Chondrocyte (in vitro differentiated cells): ENCODE measurements at places on chromosomes 2 and 18. TPM values are rescaled to one million over a fixed set of nuclear protein-coding genes. Genes with fewer than 3 reads are reported as not detected.

GRCh38 chr2:174859563-174860169, 95.4 kb upstream of the CHRNA1 start:
- H3K36me3 ChIP-seq, result no peaks in the 10 kb centered on the region
- H3K27me3 ChIP-seq, result no peaks in the 10 kb centered on the region
- H3K4me1 ChIP-seq, result peaks cover 7% of the 10 kb centered on the region
- no peak overlapping the region for H3K4me3 ChIP-seq

GRCh38 chr18:48408727-48409590, at the start of gene ZBTB7C:
Gene ZBTB7C, minus strand, starts transcription at chr18:48409383.
- peaks cover 42% of the 10 kb centered on the region for H3K27me3 ChIP-seq
- H3K36me3 ChIP-seq, result no peaks in the 10 kb centered on the region
- H3K4me3 ChIP-seq, result peak within 1 kb of the TSS; percentile 73
- peaks cover 36% of the 10 kb centered on the region for H3K4me1 ChIP-seq

DNA sequence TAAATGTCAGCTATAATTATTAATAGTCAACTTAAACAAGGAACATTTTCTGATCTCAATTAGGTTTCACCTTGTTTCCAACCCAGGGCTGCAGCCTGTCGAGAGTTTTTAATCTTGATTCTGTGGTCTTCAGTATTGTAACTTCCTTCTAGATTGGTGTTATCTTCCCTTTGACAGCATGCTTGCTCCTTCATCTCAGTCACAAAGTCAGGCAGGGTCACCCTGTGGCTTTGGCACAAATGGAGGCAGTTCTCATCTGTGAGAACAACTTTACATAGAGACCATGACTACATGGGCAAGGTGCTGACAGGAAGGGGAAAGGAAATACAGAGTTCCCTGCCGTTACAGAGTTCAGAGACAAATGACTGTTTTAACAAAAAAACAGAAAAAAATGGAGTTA, 50.5 kb downstream of the HNRNPLL start:
- H3K36me3 ChIP-seq, result peaks cover 10% of the 10 kb centered on the region
- no peak overlapping the region for H3K27ac ChIP-seq
- H3K27me3 ChIP-seq, result no peaks in the 10 kb centered on the region
- no peak overlapping the region for H3K4me3 ChIP-seq

DNA sequence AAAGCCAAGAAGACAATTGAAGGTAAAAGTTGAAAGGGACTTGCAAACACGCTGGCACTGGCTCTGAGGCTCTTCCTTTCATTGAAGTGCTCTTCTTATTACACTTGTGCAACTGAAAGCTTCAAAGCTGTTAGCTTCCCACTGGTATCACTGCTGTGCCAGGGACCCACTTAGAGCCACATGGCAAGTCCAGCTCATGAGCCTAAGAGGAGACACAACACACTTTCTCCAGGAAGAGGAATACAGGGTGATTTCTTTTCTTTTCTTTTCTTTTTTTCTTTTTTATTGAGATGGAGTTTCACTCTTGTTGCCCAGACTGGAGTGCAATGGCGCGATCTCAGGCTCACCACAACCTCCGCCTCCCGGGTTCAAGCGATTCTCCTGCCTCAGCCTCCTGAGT, 218.2 kb downstream of the ATAD2B start:
- H3K36me3 ChIP-seq, result peaks cover 21% of the 10 kb centered on the region
- H3K4me3 ChIP-seq, result no peak overlapping the region
- H3K4me1 ChIP-seq, result peaks cover 25% of the 10 kb centered on the region
- DNase-seq, result no peak
- no peak overlapping the region for H3K27ac ChIP-seq

DNA sequence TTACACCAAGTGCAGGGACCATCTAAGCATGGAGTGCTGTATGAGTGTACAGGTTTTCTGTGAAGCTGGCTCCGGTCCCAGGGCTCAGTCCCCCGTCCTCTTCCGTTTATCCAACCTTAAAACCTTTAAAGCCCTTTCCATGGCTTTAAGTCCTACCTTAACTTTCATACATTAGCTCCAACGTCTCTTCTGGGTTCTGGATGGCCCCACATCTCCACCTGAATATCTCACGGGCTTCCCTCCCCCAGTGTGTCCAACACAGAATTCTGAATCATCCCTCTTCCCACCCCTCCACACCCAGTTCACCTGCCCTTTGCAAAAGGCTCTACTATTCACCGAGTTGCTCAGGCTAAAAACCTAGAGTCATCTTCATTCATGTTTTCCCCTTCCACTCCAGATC, 12.8 kb downstream of the ARHGAP25 start:
- no peak overlapping the region for H3K4me3 ChIP-seq
- no peaks in the 10 kb centered on the region for H3K36me3 ChIP-seq
- H3K4me1 ChIP-seq, result no peaks in the 10 kb centered on the region
- H3K27me3 ChIP-seq, result no peaks in the 10 kb centered on the region
- H3K27ac ChIP-seq, result no peak overlapping the region

DNA sequence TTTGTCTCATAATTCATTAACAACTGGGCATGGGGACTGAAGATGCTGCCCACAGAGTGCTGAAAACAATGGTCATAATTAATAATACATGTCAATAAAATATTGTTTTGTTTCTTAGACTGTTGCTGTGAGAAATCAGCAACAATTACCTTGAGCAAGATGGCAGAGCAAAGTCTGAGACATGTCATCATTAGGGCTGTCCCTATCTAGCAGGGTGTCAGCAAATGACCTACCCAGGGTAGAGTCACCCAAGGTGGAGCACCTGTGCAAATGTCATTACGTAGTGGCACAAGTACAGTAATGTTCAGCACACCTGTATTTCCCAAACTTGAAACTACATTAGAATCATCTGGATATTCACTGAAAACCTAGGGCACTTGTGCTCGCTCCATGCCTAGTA, 10.6 kb upstream of the IL36A start:
- DNase-seq, result no peak
- H3K36me3 ChIP-seq, result peaks cover 4% of the 10 kb centered on the region
- no peaks in the 10 kb centered on the region for H3K4me1 ChIP-seq
- no peak overlapping the region for H3K27ac ChIP-seq

GRCh38 chr2:132255714-132256113, 94.0 kb upstream of the ANKRD30BL start:
- H3K27me3 ChIP-seq, result no peaks in the 10 kb centered on the region
- H3K4me3 ChIP-seq, result no peak overlapping the region
- H3K36me3 ChIP-seq, result no peaks in the 10 kb centered on the region
- no peaks in the 10 kb centered on the region for H3K4me1 ChIP-seq
- no peak for DNase-seq

- H3K27ac ChIP-seq, result peak overlapping the region; percentile 9
- no peaks in the 10 kb centered on the region for H3K36me3 ChIP-seq
- no peak for DNase-seq
Observed at GRCh38 chr18:48335829-48336228, 73.4 kb downstream of the ZBTB7C start.

DNA sequence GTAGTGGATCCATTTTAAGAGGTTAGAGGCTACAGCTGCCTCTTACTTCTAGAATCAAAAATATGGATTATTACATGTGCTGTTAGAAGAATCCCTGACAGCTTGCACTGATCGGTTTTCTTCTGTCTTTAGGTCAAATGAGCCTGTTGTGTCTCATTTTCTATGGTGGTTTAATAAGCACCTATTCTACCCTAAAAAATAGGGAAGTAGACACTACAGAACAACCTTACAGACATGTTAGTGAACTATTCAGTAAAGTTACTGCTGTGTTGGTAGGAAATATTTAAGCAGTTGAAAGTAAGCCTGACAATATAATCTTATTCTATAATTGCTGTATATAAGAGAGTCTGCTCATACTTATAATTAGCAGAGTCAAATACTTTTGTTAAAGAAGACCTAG, 168.5 kb upstream of the NOSTRIN start:
- peak overlapping the region; percentile 36 for H3K27ac ChIP-seq
- H3K36me3 ChIP-seq, result no peaks in the 10 kb centered on the region
- peaks cover 45% of the 10 kb centered on the region for H3K4me1 ChIP-seq
- no peaks in the 10 kb centered on the region for H3K27me3 ChIP-seq
- no peak for DNase-seq

DNA sequence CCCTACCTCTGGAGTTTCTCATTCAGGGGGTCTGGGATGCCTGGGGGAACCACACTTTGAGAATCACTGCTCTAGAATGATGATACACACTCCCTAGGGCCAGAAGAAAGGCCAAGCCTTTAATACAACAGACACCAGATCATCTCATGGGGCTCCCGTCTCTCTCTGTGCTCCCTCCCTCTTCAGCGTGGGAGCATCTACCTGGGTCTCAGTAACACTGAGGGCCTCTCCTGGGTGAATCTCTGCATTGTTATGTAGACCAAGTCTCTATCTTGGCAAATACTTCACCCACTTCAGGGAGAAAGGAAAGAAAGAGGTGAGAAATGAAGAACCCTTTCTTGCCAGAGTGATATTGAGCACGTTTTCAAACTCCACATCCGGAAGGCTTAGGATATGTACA, 146.8 kb upstream of the MSH6 start:
- no peak overlapping the region for H3K27ac ChIP-seq
- peaks cover 24% of the 10 kb centered on the region for H3K4me1 ChIP-seq
- no peak for DNase-seq
- no peaks in the 10 kb centered on the region for H3K36me3 ChIP-seq

DNA sequence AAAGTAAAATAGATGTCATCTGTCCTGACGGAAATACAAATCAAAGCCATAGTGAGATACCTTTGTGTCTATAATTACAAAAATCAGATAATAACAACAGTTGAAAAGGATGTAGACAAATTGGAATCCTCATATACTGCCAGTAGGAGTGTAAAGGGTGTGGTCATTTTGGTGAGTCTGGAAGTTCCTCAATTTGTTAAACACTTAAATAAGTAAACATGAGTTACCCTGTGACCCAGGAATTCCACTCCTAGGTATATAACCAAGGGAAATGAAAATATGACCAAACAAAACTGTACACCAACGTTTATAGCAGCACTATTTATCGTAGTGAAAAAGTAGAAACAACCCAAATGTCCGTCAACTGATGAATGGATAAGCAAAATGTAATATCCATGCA, 24.0 kb downstream of the R3HDM1 start:
- H3K27me3 ChIP-seq, result no peaks in the 10 kb centered on the region
- H3K36me3 ChIP-seq, result peaks cover 1% of the 10 kb centered on the region
- peaks cover 15% of the 10 kb centered on the region for H3K4me1 ChIP-seq
- H3K27ac ChIP-seq, result no peak overlapping the region

DNA sequence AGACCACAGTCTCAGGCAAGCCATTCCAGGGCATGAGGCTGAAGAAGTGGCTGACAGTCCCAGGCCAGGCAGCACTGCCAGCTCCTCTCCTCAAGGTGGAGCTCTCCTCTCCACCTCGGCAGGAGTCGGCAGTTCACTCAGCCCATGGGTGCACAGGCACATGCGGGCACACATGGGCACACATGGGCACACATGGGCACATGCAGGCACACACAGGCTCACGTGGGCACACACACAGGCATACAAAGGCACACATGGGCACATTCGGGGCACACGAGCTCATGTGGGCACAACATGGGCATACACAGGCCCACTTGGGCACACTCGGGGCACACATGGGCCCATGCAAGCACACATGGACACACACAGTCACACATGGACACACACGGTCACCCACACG, 65.3 kb upstream of the TAF1B start:
- no peak overlapping the region for H3K4me3 ChIP-seq
- H3K27ac ChIP-seq, result no peak overlapping the region
- no peaks in the 10 kb centered on the region for H3K4me1 ChIP-seq
- no peaks in the 10 kb centered on the region for H3K27me3 ChIP-seq

DNA sequence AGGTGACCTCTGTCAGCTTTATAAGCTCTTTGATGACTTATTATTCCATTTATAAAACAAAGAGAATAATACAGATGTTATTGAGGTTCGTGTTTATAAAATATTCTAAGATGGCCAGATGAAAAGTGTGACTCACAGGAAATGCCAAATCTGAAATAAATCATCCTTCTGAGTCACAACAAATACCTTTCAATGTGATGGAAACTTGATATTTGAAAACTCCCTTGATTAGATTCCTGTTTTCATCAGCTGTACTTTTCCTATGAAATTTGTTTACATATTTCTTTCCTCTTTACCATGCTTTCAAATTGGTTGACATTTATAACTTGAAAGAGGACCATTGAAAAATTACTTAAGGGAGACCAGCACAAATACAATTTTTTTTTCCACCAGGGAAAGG, 30.6 kb upstream of the PPP1R1C start:
- H3K36me3 ChIP-seq, result no peaks in the 10 kb centered on the region
- H3K27ac ChIP-seq, result no peak overlapping the region
- no peaks in the 10 kb centered on the region for H3K27me3 ChIP-seq
- no peak for DNase-seq
- no peak overlapping the region for H3K4me3 ChIP-seq
- peaks cover 47% of the 10 kb centered on the region for H3K4me1 ChIP-seq

GRCh38 chr2:228268301-228268700, 86.8 kb upstream of the SPHKAP start:
- H3K27me3 ChIP-seq, result peaks cover 2% of the 10 kb centered on the region
- H3K27ac ChIP-seq, result no peak overlapping the region
- H3K4me1 ChIP-seq, result no peaks in the 10 kb centered on the region
- no peak overlapping the region for H3K4me3 ChIP-seq
- H3K36me3 ChIP-seq, result no peaks in the 10 kb centered on the region

- peaks cover 75% of the 10 kb centered on the region for H3K4me1 ChIP-seq
- no peak for DNase-seq
- peaks cover 9% of the 10 kb centered on the region for H3K36me3 ChIP-seq
- no peaks in the 10 kb centered on the region for H3K27me3 ChIP-seq
Observed at GRCh38 chr2:157853211-157853610, 22.9 kb downstream of the ACVR1 start.

GRCh38 chr2:100283724-100284501, 38.4 kb downstream of the LONRF2 start:
- no peak overlapping the region for H3K27ac ChIP-seq
- H3K36me3 ChIP-seq, result peaks cover 14% of the 10 kb centered on the region
- peaks cover 4% of the 10 kb centered on the region for H3K4me1 ChIP-seq
- H3K4me3 ChIP-seq, result no peak overlapping the region
- peaks cover 6% of the 10 kb centered on the region for H3K27me3 ChIP-seq

- H3K27ac ChIP-seq, result peak overlapping the region; percentile 51
- H3K4me1 ChIP-seq, result peaks cover 7% of the 10 kb centered on the region
- no peak overlapping the region for H3K4me3 ChIP-seq
- no peaks in the 10 kb centered on the region for H3K27me3 ChIP-seq
- peaks cover 24% of the 10 kb centered on the region for H3K36me3 ChIP-seq
Observed at GRCh38 chr18:12441475-12442034, 33.8 kb downstream of the PRELID3A start.

DNA sequence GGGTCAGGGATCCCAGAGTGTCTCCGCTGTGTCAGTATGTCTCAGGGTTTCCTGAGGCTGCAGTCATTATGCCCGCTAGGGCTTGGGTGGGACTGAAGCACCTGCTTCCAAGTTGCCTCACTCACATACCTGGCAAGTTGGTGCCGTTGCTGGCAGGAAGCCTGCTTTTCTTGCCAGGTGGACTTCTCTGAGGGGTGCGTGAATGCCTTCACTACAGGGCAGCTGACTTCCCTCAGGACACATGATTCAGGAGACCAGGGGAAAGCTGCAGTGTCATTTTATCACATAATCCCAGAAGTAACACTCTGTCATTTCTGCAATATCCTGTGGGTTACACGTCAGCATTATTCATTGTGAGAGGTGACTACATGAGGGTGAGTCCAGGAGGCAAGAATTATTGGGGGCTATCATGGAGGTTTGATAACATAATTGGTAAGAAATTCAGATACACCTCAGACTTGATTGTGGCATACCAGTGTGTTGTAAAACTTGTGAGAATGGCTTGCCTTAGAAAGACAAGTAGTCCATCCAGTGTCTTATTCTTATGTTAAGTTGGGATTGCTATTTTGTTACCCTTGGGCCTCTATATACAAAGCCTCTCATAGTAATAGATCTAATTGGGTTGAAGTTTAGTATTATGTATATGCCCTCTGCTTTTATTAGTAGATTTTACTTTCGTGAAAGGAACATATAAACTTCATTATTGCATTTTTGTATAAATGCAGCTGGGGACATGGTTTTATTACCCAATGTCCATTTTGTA, 44.1 kb downstream of the NEDD4L start:
- no peak overlapping the region for H3K27ac ChIP-seq
- H3K4me3 ChIP-seq, result no peak overlapping the region
- H3K36me3 ChIP-seq, result peaks cover 2% of the 10 kb centered on the region

Gene DRC1
- 0.17 TPM in 1 of 3 replicates, not detected in the others for total RNA-seq

Gene GALNT3
- 4.1 to 4.4 TPM (median 4.2 TPM) in 3 replicates for total RNA-seq

Gene DNMT3A
- 43.9 to 56.7 TPM (median 45.4 TPM) in 3 replicates for total RNA-seq

Gene GREB1L
- 2.3 to 4.1 TPM (median 2.4 TPM) in 3 replicates for total RNA-seq

Gene IL18R1
- total RNA-seq, result 0.37 to 1.1 TPM (median 0.49 TPM) in 3 replicates

Gene GALR1
- total RNA-seq, result not detected in 3 replicates

Gene INHBB
- 0.58 to 1.3 TPM (median 0.90 TPM) in 3 replicates for total RNA-seq
